HT1080 (cell line): ENCODE measurements at places on chromosomes 1 and 21. TPM values are rescaled to one million over a fixed set of nuclear protein-coding genes. Genes with fewer than 3 reads are reported as not detected.
A peak's percentile ranks its signal among the peaks of the same experiment; 100 is the strongest.

DNA sequence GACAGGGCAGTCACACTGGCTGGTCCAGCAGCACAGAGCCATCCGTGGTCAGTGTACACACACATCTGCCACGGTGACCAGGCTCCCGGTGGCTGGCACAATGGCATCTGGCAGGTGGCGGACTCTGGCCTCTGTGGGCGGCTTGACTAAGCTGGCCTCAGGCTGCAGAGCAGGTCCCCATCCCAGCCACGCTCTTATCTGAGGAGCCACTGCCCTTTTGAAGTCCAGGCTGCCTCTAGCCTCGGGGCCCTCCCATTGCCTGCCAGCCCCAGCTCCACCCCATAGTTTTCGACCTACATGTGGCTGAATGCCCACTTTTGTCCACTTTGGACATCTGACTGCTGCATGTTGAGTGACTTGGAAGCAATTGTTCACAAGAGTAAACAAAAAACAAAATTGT is 29.9 kb upstream of the EDN2 start:
- no peak for DNase-seq

The CCDC18 gene
- 12.0 and 12.3 TPM in 2 replicates for total RNA-seq

DNA sequence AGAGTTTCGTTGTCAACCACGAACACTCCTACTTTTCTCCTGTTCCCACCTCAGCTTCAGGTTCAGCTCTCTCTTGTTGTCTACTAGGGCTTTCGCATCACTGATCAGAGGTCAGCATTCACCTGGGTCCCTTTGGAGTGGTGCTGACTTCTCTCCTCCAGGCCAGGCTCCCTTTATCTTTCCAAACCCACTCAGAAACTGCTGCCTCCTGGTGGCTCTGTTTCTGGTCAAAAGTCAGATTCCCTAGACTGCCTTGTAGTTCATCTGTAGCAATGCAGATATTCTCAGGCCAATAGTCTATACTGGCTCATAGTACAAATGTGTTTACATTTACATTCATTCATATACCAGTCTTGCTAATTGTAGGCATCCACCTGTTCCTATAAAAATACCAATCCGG is 6.4 kb upstream of the ERI3 start:
- no peak for DNase-seq

GRCh38 chr1:85502625-85503083 is 37.7 kb upstream of the DDAH1 start:
- peak; percentile 36 for DNase-seq

The C1orf116 gene
- total RNA-seq: 0.20 and 0.59 TPM in 2 replicates

GRCh38 chr1:194889310-194889709 is 1702.9 kb upstream of the B3GALT2 start:
- DNase-seq: no peak

- peak; percentile 17 for DNase-seq
Observed at GRCh38 chr1:10830961-10831668, 34.7 kb upstream of the CASZ1 start.

DNA sequence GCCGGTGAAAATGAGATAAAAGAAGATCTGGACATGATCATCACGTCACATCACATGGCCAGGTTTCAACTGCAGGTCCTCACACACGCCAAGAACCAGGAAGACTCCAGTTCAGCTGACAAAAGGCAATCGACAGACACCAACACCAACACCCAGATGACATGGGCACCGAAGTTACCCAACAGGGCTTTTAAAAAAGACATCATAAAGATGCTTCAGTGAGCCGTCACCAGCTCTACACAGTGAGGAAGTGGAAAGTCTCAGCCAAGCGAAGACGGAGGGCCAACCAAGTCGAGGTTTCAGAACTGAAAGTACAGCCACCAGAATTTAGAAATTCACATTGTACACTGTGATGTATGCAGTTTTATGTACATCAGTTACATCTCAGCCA is 154.3 kb upstream of the COL6A1 start:
- DNase-seq: no peak

DNA sequence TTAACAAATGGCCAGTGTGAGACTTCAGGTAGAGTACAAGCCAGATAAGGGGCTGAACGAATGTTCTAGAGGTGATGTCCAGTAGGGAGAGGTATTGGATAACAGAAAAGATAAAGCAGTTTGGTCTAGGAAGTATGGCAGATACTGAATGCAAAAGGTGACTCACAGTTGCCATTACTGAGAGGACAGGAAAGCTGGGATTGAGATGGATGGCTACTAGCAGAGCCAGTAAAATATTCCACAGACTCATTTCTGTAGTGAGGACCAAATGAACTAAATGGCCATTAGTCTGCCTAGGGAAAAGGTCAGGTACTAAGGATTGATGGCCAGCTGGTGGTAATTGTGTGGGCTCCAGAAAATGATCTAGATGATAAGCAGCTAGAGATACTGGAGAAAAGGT is 11.5 kb downstream of the MACO1 start:
- peak; percentile 30 for DNase-seq

The CELA2A gene
- total RNA-seq: not detected in 2 replicates

DNA sequence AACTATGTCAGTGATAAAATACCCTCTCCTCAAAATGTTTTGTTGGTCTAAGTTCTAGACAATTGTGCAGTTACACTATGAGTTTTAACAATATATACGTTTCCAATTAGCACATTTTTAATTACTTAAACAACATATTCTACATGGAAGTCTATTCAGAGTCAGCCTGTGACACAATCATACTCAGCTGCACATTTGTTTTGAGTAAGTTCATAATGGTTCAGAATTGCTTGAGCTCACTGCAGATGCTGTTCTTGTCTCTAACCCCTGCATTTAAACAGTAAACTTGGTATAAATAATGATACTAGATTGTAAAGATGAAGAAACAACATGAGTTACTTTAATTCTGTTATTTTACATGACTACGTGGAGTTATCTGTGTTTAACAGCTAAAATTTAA is 30.6 kb downstream of the CDKN2C start:
- DNase-seq: no peak

DNA sequence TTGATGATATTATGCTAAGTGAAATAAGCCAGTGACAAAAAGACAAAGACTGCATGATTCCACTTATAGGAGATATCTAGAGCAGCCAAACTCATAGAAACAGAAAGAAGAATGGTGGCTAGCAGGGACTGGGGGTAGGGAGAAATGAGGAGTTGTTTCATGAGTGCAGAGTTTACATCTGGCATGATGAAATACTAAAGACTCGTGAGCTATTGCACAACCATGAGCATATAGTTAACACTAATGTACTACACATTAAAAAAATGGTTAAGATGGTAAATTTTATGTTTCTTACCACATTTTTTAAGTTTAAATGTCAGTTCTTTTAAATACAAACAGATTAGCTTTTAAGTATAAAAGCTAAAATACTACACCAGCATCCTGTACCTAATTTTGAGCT is 57.8 kb downstream of the ESRRG start:
- DNase-seq: no peak

The HSPG2 gene
- 2.5 and 3.4 TPM in 2 replicates for total RNA-seq

- DNase-seq: no peak
Observed at GRCh38 chr1:15066191-15066590, 87.4 kb upstream of the TMEM51 start.

The CTPS1 gene
- total RNA-seq: 61.8 and 71.4 TPM in 2 replicates

The HHAT gene
- total RNA-seq: 6.2 and 8.1 TPM in 2 replicates

DNA sequence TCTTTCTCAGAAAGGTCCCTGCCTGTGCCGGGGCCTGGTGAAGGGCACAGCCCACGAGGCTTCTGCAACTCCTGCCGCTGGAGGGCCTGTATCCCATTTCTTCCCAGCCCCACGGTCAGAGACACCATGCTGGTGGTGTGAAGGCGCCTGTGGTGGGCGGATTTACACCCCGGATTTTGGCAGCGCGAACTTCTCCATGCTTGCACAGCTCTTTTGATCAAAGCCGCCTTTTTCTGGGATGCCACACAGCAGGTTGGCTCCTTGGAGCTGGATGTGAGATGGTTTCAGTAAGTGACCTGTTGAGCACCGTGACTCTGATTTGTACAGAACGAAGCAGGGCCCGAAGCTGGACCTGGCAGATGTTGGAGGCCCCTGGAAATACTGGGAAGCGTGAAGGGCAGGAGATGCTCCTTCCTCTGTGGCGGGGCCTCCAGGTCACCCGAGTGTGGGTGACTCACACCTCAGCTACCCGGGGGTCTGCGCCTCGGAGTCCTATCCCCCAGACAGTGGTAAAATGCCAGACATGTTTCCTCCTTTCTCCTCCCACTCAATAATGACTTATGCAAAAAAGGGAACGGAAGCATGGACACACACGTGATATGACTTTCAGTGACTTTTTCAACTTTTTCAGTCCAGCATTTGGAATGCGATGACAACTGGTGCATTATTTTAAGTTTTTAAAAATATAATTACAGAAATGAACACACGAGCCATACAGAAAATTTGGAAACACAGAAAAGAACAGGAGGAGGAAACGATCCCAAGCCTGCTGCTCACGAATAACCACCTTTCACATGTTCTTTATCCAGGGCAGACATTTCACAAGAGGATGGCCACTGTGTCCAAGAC is 9.0 kb downstream of the UMODL1 start:
- DNase-seq: no peak

The EPHX1 gene
- 8.4 and 17.7 TPM in 2 replicates for total RNA-seq

- DNase-seq: no peak
Observed at GRCh38 chr1:77925518-77925917, 37.1 kb downstream of the NEXN start.

DNA sequence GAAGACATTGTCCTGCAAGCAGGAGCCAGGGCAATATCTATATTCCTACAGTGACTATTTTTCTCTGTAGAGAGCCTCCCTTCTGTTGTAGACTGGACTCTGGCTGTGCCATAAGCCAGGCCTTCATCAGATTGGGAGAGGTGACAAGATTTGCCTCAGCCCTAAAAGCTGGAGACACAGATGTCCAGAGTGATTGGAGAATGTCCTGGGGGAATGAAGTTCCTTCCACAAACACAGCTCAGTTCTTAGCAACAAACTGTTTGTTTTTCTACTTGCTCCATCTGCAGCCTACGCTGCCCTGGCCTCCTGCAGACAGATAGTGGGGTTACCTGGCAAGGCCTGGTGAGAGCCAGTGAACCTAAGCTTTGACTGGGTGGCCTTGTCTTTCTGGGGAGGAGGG is 29.9 kb upstream of the SNX27 start:
- no peak for DNase-seq

GRCh38 chr21:30216041-30216723 is at the start of gene CLDN8:
Gene CLDN8 (minus strand): TSS chr21:30216097. CDS start chr21:30215925, 172 bp downstream.
- no peak for DNase-seq

DNA sequence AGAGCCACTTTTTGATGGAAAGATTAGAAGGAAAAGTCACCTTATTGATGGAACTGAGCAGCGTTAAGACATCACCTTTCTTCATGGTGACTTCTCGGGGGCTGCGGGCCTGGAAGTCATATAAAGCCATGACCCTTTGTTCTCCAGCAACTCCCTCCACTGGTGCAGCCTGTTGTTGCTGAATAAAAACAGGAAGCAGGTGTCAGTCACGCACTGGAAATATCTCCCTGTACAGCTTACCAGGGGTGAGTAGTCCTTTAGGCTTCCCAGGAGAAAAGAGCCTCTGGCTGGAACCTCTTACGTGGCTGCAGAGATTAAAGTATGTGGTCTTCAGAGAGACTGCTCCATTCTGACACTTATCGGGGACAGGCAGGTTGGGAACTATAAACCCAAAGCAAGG is 31.9 kb downstream of the SPTA1 start:
- peak; percentile 8 for DNase-seq

- DNase-seq: no peak
Observed at GRCh38 chr1:221217029-221217428, 337.8 kb downstream of the HLX start.

The HSD3B2 gene
- total RNA-seq: not detected in 2 replicates

The C1QC gene
- total RNA-seq: not detected in 2 replicates

The GIPC2 gene
- not detected in 2 replicates for total RNA-seq

- no peak for DNase-seq
Observed at GRCh38 chr21:14382486-14382834, 486 bp downstream of the HSPA13 start.

- peak; percentile 22 for DNase-seq
Observed at GRCh38 chr1:222009105-222009730, 267.3 kb upstream of the DUSP10 start.

GRCh38 chr1:9860887-9861286 is 37.1 kb upstream of the CLSTN1 start:
- no peak for DNase-seq

GRCh38 chr1:234542211-234542850 is 63.4 kb upstream of the TARBP1 start:
- no peak for DNase-seq

DNA sequence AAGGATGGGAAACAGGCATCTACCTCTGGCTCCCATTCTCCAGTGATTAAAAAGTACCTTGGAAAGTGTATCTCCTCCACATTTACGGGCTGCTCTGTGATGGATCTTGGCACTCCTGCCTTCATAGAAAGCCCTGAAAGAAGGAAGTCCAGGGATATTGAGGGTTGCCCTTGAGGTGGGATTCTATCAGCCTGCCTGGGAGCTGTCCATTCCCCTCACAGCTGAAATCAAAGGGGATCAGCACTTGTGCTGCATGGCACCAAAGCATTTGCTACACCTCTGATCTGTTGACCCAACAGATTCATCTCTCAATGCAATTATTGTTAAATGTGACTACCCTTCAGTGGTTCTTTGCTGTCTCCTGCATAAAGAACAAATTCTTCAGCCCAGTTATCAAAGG is 442.0 kb upstream of the RUNX1 start:
- no peak for DNase-seq

The NDC1 gene
- 51.8 and 68.6 TPM in 2 replicates for total RNA-seq

DNA sequence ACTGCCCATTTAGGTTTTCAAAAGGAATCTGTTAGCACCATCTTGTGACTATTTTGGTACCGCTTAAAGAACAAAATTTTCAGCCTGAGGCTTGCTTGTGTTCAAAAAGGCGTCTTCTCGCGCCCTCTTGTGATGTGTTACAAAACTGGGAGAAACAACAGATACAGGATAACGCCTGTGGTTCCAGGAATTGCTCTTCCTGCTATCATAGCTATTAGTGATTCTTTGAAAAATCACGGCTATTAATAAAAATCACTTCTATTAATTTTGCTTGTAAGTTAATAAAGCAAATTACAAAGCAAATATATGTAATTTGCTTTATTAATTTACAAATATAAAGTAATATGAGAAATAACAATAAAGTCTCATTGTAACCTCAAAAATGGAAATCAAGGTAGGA is 82.2 kb upstream of the ABCD3 start:
- peak; percentile 87 for DNase-seq
